ENCODE measurements at places on chromosomes 5 and 9.

DNA sequence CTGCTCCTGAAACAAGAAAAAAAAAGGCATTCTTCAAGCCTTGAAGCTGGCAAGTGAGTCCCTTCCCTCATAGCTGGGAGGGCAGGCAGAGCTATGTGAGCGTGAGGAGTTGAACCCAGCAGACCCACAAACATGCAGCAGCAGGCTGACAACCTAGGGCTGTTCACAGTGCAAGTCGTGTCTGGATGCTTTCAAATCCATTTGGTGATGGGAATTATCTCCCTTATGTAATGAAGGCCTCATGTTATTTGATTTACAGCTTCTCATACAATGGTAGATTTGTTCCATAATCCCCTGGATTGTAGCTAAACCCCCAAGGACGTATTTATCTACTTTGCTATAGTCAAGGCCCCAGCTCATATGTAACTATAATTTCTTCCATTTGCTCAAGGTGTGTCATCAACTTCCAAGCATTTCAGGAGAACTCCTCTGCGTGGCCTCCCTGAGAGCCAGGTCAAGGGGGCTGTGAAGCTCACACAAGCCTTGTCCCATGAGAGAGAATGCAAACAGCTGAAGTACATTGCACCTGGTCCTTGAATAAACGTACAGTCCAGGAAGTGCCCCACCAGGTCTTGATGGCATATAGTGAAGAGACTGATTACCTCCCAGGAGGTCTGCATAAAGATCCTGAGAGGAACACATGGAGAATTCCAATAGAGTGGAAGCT, 124.8 kb upstream of the SLC1A3 start:
- no peak for DNase-seq

- no peak for DNase-seq
Measured at GRCh38 chr9:34430843-34431437, 27.4 kb downstream of the FAM219A start.

DNA sequence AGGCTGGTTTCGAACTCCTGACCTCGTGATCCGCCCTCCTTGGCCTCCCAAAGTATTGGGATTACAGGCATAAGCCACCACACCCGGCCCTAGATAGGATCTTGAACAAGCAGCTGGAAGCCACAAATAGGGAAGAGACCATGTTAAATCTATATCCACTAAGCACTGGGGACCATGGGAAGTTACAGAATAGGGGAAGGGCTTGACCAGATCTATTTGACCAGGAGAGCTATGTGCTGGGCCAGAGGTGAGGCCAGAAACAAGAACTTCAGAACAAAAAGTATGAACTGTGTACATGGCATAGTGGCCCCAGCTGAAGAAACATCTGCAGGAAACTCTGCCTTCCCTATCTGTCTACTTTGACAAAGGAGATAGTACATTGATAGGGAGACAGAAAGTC, 10.8 kb downstream of the KLF4 start:
- no peak for DNase-seq

DNA sequence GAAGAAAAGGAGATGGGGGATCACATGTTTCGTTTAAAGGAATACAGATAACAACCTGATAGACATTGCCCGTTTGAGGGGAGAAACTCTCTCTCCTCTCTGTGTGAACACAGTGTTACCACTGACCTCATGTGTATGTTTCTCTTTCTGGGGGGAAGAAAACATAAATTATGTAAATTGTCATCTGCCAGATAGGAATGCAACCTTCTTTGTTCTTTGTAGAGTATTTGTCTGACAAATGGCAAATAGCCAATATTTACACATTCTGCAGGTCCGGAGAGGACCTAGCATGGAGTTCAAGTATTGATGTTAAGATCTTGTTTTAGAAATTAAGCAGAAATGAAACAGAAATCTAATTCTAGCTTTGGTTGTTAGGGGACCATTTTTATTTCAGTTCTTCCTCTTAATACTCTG, 276.3 kb downstream of the SAXO1 start:
- no peak for DNase-seq

DNA sequence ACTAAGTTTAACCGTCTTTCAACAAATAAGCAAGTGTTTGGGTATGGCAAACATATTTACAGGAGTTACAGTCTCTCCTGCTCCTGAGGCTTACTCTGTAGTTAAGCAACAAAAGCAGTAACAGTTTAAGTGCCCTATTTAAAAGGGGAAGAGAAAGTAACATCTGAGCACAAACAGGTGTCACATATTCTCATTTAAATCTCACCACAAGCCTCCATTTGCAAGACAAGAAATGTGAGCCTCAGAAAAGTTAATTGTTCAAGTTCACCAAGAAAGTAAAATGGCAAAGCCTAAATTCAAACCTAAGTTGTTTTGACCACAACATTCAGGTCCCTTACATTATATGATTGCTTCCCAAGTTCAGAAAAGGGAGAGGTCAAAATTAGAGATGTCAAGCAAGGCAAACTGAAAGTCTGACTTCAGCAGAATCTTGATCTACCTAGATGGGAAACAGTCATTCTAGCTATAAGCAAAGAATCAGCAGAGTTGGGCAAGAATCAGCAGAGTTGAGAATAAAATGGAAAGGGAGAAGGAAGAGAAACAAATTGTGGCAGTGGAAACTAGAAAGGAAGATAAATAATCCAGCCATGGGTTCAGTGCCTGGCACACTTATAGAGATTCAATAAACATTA, 93.4 kb downstream of the STRBP start:
- DNase-seq, result peak; percentile 21

DNA sequence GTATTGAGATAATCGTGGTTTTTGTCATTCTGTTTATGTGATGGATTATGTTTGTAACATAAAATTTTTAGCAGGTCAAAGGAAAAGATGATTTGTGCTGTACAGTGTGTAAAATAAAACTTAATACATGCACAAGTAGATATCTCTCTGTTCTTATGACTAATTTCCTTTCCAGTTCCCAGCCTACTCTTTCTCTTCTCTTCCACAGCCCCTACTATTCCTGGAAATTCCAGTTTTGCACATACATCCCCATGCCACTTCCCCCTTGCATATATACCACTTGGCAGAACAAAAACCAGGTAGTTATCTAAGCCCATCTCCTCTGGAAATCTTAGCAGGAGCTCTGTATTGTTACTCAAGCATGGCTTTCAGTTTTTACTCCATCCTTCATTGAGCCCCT, 20.2 kb downstream of the TEK start:
- DNase-seq, result no peak

DNA sequence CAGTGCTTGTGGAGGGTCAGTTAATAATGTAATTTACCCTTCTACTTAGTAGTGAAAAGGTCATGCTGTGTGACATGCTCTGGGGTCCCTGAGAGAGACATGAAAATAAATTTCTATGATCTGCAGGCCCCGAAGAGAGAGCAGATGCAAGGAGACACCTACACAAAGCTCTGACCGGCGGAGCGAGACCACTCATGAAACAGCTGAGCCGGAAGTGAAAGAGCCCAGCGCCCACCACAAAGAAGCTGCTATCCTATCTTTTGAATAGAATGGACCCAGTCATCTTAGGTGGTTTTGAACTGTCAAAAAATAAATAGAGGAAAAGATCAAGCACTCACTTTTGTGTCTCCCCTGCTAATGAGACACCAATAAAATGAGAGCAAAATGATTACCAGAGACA, 190.0 kb downstream of the MED10 start:
- no peak for DNase-seq

DNA sequence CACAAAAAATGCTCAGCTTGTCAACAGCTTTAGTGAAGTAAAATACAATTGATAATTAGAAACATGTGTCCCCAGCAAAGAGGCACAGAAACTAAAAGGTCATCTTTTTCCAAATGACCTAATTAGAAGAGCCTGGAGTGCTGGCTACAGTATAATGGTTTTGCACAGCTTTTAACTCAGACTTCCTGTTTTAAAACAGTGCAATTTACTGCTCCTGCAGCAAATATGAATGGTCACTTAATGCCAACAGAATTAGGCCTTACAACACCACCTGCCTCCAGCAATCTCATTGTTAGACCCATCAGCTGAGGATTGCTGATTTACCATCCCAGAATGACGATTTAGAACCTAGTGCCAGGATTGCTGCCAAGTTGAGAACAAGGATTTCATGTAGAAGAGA, 239.3 kb downstream of the CETN3 start:
- no peak for DNase-seq

DNA sequence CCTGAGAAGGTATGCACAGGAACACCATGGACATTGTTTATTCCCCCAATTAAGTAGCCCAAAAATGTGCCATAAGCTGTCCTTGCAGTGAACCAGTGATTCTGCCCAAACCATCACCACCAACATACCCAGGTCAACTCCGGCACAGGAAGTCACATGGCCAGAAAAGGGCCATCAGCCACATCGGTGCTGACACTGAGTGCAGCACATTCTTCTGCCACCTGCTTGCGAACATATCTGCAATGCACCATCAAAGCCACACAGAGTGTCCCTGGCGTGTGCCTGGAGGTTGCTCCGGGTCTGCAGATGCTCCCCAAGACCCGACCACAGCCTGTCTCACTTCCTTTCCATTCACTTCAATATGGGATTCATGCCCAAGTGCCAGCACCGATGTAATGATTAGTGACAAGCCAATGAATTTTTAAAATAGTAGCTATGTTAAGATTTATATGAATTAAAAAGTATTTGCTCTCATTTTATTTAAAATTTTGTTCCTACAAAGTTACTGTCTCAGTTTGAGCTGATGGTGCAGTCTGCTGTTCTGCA, 37.6 kb downstream of the SYK start:
- no peak for DNase-seq

DNA sequence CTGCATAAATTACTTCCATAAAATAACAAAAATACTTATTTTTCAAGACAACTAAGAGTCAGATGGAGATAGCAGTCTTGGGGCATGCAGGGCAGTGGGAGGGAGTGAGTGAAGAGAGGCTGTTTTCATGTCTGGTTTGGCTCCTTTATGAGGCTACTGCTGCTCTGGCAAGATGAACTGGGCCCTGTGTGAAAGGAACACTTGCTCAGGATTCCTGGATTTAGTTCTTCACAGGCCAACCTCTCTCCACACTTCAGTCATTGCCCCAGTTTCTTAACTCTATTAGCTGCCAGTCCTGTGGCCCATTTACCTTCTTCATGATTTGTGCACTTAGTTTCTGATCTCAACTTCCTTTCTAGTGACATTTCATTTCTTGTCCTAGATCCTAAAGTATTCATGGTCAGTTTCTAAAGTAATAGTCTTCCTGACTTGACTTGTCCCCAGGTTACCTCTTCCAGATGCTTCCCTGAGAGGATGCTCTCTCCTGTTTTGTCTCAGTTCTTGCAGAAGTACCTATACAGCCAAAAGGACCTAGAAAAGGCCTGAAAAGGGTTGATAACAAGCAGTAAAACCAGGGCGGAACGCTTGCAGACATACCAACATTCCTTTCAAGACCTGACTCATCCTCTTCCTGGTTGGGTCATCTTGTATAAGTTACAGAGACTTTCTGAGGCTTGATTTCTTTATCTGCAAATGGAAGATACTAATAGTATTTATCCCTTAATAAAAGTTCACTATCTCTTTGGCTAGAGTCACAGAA, 77.0 kb upstream of the ZFAND5 start:
- no peak for DNase-seq

DNA sequence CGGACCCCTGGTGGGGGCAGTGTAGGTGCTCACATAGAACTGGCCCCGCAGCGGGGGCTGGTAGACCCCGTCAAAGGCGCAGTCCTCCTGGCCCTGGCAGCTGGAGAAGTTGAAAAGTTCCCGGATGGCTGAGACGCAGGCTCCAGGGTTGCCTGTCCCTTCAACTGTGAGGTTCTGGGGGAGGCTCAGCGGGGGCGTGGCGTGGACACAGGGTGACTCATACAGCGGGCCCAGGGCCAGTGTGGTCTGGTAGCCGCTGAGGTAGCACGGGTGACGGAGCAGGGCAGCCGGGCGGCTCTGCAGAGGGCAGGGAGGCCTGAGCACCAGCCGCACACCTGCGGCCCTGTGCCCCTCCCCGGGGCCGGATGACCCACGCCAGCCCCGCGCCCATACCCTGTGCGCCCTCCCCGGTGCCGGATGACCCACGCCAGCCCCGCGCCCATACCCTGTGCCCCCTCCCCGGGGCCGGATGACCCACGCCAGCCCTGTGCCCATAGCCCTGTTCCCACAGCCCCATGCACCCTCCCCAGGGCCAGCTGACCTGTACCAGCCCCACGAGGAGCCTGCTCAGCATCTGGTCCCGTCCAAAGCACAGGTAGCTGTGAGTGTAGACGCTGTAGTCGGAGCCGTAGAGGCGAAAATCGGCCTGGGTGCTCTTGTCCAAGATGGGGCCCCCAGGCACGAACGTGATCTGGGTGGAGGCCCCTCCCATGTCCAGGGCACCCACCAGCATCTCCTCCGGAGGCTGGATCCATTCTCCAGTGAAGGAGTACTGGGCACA, 5.0 kb downstream of the ENTPD8 start:
- DNase-seq, result no peak

DNA sequence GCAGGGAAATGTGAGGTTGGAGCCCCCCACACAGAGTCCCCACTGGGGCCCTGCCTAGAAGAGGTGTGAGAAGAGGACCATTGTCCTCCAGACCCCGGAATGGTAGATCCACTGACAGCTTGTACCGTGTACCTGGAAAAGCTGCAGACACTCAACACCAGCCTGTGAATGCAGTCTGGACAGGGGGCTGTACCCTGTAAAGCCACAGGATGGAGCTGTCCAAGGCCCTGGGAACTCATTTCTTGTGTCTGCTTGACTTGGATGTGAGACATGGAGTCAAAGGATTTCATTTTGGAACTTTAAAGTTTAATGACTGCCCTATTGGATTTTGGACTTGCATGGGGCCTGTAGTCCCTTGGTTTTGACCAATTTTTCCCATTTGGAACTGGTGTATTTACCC, 535.0 kb upstream of the MEF2C start:
- DNase-seq, result no peak

- no peak for DNase-seq
Measured at GRCh38 chr5:28254846-28255245, 1216.5 kb upstream of the CDH9 start.

GRCh38 chr5:37926732-37927131, 86.9 kb upstream of the GDNF start:
- no peak for DNase-seq

DNA sequence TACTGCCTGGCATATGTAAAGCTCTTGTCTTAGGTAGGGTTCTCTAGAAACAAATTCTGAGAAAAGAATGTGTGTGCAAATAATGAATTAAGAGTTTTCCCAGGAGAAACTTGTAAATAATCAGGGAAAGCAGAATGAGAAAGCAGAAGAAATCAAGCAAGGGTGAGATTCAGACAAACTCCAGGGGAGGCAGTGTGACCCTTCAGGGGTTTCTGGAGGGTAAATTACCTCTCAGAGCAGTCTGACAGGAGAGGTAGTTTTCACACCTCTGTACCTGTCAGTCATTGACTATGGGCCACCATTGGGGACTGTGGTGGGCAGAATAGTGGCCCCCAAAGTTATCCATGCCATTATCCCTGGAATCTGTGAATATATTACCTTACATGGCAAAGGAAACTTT, 124.6 kb downstream of the KCTD16 start:
- no peak for DNase-seq
